Stimulated activated CD8-positive, alpha-beta memory T cell treated with anti-CD3 and anti-CD28 coated beads, Interleukin-7, amount 100 ng/mL, for 24 hours (primary cell): ENCODE measurements at places on chromosomes 16 and 17.

DNA sequence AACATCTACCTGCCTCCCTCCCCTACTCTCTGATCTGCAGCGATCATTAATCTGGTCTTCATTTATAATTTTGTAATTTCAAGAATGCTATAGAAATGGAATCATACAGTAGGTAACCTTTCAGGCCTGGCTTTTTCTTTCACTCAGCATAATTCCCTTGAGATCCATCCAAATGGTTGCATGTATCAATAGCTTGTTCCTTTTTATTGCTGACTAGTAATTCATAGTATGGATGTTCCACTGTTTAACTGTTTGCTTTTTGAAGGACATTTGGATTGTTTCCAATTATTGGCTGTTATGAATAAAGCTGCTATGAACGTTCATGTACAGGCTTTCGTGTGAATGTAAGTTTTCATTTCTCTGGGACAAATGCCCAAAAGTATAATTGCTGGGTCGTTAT is 125.2 kb downstream of the USP31 start:
- DNase-seq: no peak

DNA sequence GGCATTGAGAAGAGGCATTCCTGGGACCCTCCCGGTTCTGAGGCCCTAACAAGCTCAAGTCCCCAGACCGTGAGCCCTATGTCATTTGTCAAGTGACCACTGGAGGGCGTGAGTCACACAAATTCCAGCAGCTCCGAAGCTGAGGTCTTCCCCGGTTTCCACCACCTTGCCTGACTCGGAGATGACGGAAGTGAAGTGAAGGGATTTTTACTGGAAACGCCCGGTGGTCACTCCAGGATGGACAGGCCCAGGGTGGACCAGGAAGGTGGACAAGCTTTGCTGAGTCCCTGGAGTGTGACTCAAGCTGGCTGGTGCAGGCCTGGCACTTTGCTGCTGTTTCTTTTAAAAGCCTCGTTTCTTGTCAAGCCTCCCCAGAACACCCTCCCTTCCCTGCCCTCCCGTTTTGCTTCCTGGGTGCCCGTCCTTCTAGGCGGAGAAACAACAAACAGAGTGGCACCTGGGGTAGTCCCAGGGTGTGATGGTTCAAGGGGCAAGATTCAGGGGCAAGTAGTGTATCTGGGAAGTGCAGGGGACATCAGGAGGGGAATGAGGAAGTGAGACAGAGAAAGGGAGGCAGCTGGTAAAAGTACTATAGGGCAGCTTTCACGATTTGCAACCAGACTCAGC is 5.3 kb upstream of the NOS2 start:
- DNase-seq: peak; percentile 55

GRCh38 chr17:9598661-9599060 is 22.2 kb downstream of the CFAP52 start:
- no peak for DNase-seq

GRCh38 chr16:4524571-4524970 is 14.0 kb downstream of the CDIP1 start:
- no peak for DNase-seq

DNA sequence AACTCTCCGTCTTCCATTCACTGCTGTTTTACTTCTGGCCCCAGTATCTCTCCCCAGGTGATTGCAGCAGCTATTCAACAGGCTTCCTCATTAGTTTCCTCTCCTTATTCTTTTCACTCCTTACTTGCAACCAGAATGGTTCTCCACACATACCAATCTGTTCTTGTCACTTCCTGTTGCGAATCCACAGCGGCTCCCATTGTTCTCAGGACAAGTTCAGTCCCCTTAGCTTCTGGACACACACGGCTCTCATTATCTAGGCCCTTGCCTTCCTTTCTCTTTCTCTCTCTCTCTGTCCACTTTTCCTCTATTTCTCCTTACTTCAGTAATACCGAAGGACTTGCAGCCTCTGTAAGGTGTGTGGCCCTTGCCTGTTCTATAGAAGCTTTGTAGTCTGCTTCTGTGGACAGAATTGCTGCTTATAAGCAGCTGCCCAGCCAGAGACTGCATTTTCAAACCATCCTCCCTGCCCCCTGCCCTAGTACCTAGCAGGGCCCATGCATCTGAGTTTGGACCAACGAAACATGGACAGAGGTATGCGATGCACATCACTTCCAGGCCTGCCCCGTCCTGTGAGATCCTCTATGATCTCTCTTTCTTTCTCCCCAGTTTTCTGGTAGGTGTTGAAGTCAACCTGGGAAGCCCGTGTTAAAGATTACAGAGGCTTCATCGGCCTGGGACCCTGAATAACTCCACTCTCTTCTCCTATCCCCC is 45.7 kb downstream of the VAT1L start:
- no peak for DNase-seq

DNA sequence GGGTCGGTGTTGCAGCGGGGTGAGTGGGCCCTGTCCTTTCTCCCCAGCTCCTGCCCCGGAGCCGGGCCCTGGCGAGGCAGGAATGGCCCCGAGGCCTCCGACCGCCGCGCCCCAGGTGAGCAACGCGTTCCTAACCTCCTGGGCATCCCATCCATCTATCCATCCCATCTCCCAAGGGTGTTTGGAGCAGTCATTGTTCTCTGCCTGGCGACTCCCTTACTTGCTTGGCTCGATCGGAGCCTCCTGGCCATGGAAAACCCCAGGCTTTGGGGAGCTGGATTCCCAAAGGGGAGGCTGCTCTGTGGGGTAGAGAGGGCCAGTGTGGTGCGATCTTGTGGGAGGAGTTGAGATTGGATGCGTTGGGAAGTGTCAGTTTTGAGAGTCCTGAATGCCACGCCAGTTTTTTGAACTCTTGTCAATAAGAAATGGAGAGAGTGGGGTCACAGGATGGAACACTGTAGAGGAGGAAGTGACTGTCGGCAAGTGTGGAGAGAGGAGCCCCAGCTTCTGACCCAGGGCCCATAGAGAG is 684 bp downstream of the ZFP90 start:
- no peak for DNase-seq

DNA sequence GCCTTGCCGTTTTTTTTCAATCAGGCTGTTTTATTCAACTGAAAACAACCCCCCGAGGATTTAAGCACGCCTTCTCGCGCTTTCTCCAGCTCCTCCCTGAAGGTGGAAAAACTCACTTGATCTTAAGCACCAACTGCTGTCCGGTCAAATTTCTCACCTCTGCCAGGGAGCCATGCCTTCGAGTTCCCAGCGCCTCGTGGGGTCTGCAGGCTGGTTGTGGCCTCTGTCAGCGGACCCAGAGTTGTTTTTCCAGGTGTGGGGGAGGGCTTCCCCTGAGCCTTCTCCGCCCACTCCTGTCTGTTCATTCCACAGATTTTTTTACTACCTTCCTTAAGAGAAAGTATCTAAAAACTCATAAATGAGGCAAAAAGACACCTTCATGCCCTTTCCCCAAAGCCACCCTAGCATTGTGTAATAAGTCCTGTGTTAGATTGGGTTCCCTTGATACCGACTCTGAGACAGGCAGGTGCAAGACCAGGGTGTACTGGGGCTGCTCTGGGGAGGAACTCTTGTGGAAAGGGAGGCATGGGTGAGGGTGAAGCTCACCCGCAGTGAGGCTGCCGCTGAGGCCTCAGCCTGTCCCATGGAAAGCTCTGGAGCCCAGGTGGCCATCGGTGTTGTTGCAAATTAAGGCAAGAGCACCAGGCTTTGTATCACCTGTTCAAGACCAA is 101.6 kb downstream of the AXIN2 start:
- no peak for DNase-seq
